ENCODE measurements at places on chromosomes 12 and 14.

- no peak for DNase-seq
Observed at GRCh38 chr14:101456246-101457175, 104.8 kb upstream of the DIO3 start.

DNA sequence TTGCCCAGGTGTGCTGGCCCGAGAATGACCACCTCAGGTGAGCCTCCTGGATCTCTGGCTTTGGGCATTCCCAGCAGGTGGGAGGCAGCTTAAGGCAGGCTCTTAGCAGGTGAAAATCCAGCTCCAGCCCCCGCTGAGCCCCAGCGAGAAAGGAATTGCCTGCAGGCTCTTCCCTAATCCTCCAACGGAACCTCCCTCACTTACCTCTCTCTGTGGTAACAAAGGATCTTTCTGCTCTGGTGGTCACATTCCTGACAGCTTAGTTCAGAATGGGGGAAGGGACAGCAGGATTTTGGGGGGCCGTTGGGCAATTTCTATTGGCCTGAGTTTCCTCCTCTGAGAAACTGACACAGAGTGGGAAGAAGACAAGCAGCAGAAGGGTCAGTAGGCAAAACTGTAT lies 116.0 kb upstream of the LHX5 start:
- no peak for DNase-seq

GRCh38 chr12:42892702-42893551 lies 303.4 kb upstream of the PRICKLE1 start:
- no peak for DNase-seq

GRCh38 chr14:39673270-39673711 lies 241.1 kb upstream of the FBXO33 start:
- no peak for DNase-seq

DNA sequence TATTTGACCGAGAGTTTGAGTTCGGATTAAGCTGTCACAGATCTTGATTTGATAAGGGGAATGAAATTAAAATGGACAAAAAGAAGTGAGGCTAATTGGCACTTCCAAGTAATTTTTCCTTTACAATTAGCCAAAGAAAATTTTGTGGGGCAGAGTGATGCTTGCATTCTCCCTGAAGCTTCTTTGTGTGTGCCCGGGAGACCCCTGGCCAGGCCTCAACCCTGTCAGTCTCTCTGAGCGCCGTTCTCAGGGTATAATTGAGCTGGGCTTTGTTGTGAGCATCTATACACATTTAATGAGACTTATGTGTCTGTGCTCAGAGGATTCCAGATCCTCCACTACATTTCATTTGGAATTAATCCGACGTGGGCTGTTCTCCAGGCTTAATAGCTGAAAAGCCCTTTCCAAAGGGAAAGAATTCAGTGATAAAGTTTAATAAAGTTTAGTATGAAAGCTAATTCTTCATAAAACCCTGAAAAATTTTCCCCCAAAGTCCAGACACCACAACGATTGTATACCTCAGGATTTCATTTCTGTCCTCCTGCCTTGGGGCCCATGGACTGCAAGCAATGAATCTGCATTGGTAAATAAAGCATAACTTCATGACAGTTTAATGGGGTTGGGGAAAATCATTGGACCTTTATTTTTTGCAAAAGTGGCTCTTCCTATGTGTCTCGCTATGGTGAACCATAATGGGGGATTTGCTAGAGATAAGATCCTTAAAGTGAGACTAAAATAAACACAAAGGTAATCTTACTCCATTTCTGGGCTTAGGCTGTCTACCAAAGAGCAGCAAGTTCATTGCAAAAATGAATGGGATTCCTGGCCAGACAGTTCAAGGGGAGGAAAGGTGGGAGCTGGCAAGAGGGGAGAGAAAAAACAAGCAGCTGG lies 292.6 kb downstream of the C12orf75 start:
- DNase-seq = no peak

DNA sequence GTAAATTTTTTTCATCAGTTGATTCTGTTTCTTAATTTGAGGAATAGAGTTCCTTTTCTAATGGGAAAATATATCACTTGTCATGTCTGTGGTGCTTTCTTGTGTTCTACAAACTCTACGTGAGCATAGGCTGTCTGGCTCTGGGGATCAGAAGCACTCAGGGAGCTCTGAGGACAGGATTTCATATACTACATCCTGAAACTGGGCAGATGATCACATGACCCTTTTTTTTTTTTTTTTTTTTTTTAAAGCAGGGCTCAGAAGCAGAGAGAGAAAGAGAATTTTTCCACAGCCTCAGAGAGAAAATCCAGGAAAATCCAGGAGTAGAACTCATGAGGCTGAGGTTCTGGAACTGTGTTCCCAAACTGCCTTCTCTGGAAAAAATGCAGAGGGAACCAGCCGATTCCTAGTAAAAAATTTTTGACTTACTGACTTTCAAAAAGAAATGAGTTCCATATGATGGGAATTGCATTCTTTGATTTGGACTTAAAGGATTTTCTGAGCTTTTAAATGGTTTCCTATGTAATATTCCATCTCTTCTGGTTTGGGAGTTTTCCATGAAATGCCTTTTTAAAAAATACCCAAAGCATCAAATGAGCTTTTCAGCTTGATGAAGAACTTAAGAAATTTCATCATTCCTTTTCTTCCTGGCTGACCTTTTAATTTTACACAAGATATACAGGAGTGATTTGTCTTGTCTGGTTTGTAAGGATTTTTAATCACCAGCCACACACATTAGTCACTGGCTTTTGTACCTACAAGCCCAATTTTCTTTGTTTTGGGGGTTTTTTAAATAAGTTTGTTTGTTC lies 183.1 kb upstream of the HIF1A start:
- DNase-seq = no peak

DNA sequence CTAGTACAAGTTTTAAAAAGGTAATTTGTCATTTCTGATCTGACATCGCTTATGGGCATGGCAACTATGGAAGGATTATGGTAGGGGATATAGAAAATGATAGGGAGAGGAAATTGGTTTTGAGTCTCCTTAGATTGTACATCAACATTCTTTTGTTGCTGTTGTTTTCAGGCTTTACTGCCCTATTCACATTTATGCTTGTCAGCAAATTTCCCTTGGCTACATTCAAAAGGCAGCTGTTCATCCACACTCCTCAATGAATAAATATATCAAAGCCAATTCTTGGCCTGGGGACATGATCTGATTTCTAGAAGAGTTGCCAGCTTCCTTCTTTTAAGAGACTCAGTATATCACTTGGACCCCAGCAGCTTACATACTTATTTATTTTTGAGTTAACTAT lies 283.4 kb downstream of the CEP128 start:
- no peak for DNase-seq
